ENCODE measurements at places on chromosomes 6 and 20.

- DNase-seq: no peak
Measured at GRCh38 chr6:13761361-13762036, 49.9 kb upstream of the RANBP9 start.

DNA sequence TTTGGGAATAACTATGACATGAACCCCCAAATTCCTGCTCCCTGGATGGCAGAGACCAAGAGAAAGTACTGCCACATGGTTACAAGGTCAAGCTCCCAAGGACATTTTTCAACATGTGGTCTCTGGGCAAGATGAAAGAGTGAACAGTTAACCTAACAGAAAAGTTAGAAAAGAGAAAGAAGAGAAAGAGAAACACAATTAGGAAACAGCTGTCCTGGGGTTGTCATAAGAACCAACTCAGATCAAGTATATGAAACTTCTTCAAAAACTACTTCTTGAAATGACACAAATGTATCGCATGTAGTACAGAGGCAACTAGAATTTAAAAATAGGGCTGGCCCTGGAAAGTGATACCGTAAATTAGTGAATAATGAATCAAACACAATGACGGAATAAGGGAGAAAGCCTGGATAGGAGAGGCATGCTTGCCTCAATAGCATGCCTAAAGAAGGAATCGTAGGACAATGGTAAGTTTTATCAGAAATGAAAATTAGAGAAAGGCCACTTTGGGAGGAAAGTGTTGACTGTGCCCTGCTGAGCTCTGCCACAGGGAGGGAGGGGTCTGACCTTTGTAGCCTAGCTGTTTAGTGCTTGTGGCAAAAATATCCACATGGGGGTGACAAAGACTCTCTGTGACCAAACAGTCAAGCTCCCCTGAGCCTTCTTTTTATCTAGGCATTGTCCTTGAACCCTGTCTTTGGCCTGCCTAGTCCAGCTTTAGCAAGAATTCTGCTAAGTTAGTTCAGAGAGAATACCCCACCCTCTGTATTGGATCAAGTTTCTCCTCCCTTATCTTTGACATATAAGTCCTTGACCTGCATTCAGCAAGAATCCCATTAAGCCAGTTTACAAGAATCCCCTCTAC, 4.3 kb upstream of the DCBLD1 start:
- no peak for DNase-seq

DNA sequence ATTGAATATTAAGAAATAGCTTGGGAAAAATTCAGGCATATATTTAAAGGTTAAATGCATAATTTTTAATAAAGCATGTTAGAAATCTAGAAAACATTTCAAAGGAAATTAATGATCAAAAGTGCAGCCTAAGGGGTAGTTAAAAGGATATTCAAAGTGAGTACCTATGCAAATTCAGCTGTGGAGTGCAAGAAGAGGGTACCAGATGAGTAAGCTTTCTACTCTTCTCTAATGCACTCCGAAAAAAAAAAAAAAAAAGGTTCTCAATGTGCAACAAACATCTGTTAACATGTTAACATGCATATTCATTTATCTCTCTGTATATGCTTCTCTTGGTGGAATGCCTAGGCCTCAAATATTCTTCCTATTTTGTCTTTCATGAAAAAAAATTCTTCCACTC, 32.0 kb upstream of the KATNA1 start:
- DNase-seq: peak; percentile 13

GRCh38 chr6:101294051-101294638, 99.4 kb upstream of the GRIK2 start:
- DNase-seq: no peak

- DNase-seq: no peak
Measured at GRCh38 chr20:53949319-53949839, 121.0 kb downstream of the BCAS1 start.

GRCh38 chr6:53238311-53238710, 89.7 kb upstream of the GCM1 start:
- DNase-seq: no peak

- DNase-seq: no peak
Measured at GRCh38 chr6:106161311-106161874, 75.3 kb downstream of the PRDM1 start.

- DNase-seq: no peak
Measured at GRCh38 chr6:22300273-22300998, 3.6 kb upstream of the PRL start.

DNA sequence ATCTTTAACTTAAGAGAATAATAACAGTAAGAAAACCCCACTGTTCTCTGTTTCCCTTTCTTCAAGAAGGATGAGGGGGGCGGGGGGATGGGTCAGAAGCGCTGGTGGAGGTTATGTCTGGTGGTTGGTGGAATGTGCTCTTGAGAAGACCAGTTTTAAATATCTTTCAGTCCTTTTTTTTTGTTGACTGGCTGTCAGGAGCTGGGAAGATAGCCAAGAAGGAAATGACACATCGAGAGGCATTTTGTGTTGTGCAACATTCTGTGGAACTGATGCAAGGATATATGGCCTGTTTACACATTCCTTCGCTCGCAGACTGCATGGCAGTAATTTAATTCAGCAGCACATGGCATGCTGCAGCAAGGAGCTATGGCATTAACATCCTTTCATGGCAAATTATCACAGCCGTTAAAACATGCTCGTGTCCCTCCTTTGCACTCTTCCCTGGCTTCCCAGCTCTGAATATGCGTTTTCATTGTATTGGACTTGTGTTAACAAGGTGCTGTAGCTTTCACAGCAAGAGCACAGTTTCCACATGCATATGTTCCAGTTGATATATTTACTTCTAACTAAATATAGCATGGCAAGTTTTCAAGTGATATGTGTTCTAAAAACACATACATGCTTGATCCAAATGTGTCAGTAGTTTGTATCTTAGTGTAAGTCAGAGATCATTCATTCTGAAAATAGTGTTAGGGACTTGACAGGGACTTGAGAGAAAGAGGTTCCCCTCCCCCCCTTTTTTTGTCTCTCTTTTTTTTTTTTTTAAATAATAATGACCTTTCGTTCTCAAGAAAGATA, 68.2 kb upstream of the SUPT3H start:
- no peak for DNase-seq

- no peak for DNase-seq
Measured at GRCh38 chr6:110287462-110288341, 70.4 kb downstream of the METTL24 start.

- DNase-seq: no peak
Measured at GRCh38 chr6:105313211-105313610, 89.7 kb downstream of the PREP start.

GRCh38 chr6:81890846-81891245, 138.4 kb upstream of the TENT5A start:
- DNase-seq: no peak

GRCh38 chr20:53829255-53829723, 235.7 kb upstream of the ZNF217 start:
- no peak for DNase-seq

GRCh38 chr6:126361832-126362440, 22.0 kb downstream of the CENPW start:
- DNase-seq: no peak

- DNase-seq: peak; percentile 14
Measured at GRCh38 chr6:166308033-166308768, at the start of gene PRR18. TSS of gene PRR18 (minus strand) at chr6:166308392. CDS start at chr6:166308142, 250 bp downstream.

DNA sequence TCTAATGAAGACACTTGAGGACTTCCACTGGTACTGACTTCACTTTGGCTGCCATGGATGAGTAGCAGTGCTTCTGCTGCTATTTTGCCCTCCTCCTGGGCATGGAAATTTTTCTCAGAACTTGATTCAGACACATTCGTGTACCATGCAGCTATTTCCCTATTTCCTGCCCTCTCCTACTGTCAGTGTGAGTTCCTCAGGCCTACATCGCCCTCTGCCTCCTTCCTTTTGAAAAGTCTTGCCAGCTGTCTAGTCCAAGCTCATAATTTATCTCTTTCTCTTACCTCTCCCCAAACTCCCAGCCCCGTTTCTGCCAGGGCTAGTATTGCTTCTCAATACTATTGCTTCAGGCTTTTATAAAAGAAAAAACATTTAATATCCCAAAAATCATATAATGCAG, 470.2 kb downstream of the ADGRB3 start:
- no peak for DNase-seq

DNA sequence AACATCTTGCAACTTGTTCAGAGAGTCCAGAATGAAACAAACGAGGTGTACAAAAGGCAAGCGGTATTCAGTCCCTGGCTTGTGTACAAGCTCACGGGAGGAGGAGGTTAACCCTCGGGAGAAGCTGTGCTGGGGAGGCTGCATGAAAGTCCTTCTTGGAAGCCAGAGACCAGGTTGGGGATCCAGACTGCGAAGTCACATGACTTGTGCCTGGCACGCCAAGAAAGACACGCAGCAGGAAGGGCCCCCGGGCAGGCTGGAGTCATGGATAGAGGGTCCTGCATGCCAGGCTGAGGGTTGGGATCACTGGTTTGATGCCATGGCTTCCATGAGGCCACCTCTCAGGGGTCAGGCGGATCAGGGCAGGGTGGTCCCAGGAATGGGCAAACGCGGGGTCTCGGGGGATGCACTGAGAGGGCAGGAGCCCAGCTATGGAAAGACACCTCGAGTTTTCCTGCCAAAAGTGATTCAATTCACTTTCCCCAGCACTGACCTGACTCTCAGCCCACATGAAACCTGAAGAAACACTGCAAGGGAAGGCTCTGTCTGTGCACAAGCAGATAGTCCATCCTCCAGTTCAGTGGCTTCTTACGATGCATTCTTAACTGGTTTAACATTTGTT, 79.4 kb downstream of the DLL1 start:
- DNase-seq: no peak

GRCh38 chr6:7439228-7439627, 49.6 kb downstream of the RIOK1 start:
- DNase-seq: no peak

DNA sequence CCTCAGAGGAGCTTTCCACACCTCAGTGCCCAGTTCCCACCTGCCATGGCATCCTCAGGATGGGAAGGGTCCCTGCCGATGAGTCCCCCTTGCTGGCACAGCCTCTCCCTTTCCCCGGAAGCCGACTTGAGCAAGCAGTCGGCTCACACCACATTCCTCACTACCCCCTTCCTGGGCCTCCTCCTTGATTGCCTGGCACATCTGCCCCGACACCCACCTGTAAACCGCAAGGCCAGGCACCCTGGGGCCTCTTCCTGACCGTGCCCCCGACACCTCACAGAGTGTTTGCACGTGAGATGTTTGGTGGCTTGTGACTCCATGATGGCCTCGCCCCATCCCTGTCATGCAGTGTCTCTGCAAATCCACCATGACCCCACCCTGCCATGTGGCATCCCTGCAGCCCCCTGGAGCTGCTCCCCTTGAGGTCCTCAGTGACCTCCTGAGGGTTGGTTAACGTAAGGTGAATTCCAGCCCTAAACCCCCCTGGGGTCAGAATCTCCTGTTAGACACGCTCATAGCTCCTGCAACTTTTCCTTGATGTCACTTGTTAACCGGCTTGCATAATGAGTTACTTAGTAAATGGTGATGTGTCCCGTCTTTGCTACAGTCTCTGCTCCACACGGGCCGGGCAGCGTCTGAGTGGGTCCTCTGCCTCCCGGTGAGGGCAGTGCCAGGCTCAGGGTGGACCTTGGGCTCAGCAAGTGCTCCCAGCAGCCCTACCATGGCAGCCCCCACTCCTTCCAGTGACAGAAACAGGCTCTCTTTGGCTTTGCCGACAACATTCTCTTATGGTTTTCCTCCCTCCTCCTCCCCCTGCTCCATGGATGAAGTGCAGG, 115.9 kb upstream of the FRMD1 start:
- DNase-seq: no peak

- DNase-seq: no peak
Measured at GRCh38 chr6:19643287-19643686, 193.9 kb upstream of the ID4 start.

GRCh38 chr6:15948930-15949900, 179.7 kb upstream of the MYLIP start:
- peak; percentile 96 for DNase-seq
